NCI-H226 (cell line): ENCODE measurements at places on chromosomes 1 and 21.

DNA sequence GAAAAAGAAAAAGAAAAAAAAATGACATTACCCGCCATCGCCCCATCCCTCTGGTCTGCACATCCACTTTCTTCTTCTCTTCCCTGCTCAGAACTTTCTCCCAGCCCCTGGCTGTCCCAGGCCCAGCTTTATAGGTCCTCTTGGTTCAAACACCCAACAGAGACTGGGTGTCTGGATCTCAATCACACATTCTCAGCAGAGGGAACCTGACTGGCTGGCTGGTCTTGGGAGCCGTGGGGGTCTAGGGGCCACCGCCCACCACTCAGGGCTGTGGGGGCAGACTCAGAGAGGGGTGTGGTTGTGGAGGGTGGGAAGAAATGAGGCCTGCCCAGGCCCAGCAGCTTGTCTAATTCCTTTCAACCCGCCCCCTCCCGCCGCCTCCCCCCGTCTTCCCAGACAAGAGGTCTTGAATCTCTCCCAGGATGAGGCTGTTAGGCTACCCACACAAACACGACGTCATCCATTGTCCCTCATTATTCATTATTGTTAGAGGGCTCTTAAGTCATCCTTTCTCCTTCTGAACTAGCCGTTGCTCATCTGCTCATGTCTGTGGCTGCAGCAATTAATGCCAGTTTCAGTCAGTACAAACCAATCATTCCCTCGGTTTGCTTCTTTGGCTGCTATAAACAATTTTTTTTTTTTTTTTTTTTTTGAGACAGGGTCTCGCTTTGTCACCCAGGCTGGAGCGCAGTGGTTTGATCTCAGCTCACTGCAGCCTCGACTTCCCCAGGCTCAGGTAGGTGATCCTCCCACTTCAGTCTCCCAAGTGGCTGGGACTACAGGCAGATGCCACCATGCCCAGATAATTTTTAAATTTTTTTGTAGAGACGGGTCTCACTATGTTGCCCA lies 40.6 kb upstream of the CLIC4 start:
- DNase-seq = peak; percentile 67

DNA sequence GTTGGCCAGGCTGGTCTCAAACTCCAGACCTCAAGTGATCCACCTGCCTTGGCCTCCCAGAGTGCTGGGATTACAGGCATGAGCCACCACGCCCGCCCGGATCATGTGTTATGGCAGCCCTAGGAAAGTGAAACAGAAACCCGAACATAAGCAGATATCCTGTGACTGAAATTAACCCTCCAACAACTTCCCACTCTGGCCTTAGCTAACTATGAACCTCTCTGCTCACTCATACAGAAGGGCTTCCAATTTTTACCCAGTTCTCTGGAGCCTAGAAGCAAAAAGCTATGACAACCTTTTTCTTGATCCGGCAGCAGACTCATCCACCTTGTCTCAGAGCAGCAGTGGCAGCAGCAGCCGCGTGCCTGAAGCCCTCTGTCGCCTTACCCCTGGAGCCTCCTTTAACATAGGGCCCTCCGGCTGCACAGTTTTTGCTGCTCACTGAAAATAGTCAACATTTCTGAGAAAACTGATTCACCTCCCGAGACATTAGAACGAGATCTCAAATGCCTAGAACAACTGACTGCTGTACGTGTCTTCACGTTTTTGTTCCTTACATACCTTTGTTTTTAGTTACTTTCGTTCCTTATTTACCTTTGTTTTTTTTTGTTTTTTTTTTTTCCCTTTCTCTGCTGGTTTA lies 9.3 kb downstream of the CBR1 start:
- DNase-seq = no peak

DNA sequence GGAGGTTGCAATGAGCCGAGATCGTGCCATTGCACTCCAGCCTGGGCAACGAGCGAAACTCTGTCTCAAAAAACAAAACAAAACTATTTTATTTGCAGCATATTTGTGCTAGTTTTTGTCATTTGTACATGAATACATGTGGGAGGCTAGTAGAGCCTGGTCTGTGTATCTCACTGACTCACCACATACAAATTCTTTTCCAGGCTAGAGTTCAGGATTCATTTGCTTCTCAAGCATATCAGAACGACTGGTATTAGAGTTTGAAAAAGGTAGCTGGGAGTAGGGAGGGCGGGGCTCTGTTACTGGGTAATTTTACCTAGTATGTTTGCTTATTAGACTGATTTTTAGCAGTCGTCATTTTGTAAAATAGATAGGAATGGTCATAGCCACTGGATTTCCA lies 4.5 kb upstream of the TOR3A start:
- peak; percentile 88 for DNase-seq

GRCh38 chr1:212062832-212063438 lies 27.4 kb downstream of the DTL start:
- no peak for DNase-seq

GRCh38 chr1:94332516-94332915 lies 85.7 kb upstream of the ABCD3 start:
- DNase-seq = no peak

DNA sequence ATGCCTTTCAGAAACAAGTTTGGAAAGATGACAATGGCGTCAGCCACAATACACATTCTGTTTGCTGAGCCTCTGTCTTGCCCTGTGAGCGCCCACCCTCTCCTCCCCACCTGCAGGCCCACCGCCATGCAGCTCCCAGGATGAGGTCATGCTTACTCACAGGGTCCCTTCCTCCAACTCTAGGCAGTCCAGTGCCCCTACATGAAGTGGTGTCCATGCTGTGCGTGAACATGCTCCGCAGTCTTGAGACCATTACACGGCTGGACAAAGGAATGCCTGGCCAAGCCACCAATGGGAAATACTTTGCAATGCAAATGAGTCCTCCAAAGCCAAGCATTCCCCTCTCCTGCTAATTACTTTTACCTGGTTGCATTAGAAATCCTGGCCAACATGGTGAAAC lies 92.2 kb downstream of the CD58 start:
- DNase-seq = no peak

GRCh38 chr1:9792156-9793042 lies 31.4 kb downstream of the CLSTN1 start:
- DNase-seq = no peak

- DNase-seq = no peak
Observed at GRCh38 chr1:160718210-160718609, 6.6 kb upstream of the CD48 start.

GRCh38 chr1:82225421-82226185 lies 424.9 kb downstream of the ADGRL2 start:
- DNase-seq = peak; percentile 70

- DNase-seq = no peak
Observed at GRCh38 chr21:43210454-43211071, 41.8 kb downstream of the CRYAA start.

- DNase-seq = no peak
Observed at GRCh38 chr1:17933971-17934370, 173.6 kb upstream of the IGSF21 start.
